ENCODE measurements at places on chromosomes 3 and 15.

DNA sequence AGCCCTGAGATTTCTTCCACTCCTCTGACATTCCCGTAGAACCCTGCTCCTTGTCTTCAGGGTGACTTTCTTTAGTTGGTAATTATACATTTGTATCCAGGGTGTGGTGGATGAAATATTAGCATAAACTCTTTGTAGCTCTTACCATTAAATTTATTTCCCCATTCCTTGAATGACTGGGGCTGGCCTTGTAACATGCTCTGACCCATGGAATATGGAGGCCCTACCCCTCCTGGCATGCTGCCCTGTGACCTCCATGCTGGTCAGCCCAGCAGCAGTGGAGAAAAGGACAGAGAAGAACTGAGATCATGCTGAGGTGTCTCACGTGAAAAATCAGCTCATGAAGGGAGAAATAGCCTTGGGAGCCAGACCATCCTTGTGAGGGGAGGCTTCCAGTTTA is 96.1 kb upstream of the PROK2 start:
- DNase-seq, result no peak

- no peak for DNase-seq
Measured at GRCh38 chr3:105347625-105348302, 18.9 kb upstream of the ALCAM start.

DNA sequence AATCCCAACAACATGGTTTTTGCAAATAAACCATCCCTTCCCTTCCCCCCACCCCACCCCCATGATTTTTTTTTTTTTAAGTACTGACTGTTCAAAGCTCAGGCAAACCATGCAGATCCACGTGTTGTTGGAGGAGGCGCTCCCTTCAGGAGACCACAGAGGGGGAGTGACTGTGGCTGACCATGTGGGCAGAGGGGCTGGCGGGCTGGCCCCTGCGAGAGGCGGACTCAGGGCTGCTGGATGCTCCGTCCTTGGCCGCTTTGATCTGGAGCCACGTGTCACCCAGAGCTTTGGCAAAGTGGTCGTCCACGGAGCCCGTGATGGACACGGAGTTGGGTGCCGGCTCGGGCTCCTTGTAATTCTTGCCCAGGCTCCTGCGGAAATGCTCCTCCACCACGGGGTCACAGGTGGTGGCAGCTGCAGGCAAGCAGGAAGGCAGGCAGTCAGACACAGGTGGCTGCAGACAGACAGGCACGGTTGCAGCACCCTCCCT is 85.3 kb downstream of the VGLL4 start:
- DNase-seq, result no peak

GRCh38 chr15:63891768-63892133 is 58.0 kb upstream of the HERC1 start:
- no peak for DNase-seq

DNA sequence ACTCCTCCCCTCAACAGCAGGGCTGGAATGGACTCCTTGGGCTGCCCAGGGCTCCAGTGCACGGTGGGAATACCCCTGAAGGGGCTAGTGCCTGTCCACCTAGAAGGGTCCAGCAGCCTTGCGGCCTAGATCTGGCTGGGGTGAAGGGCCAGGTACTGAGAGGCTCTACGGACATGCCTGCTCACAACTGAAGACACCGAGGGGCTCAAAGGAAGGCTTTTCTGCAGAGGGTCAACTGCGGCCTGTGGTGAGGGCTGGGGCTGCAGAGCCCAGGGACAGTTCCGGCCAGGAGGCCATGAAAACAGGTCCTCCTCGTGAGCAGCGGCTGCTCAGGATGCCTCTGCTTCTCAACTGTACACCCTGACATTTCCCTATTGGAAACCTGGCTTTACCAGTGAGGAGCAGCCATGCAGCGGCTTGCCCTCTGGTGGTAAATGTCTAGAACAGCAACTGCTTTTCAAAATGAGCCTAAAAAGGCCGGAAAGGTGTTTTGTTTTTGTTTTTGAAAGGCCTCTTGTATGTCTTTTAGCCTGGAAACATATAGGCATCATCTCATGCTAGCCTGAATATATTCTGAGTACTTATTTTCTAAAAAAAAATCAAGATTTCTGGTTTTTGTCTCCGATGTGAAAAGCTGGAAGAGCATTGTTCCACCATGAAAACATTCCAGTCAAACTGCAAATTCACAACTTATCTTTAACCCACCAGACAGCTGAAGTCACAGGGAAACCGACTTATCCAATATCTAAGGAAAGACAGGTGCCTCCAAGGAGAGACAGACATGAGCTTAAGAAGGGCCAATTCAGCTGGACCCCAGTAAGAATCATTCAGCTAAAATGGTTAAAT is 163.4 kb downstream of the KLF13 start:
- DNase-seq, result no peak

GRCh38 chr3:14434498-14435151 is 32.2 kb downstream of the SLC6A6 start:
- DNase-seq, result no peak

DNA sequence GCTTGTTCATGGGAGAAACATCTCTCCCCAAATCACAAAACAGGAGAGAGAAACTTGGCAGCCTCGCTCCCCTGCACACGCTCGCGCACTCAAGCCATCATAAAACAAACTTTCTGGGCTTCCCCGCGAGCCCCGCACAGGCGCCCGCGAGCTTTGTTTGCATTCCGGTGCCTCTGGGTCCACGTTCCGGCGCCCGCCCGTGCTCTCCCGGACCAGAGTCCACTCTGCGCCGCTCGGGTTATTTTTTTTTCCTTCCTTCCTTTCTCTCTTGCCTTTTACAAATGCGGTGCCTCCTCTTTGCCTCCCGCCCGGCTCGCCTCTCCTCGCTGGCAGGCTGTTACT is 363 bp downstream of the MAGI1 start:
- DNase-seq, result no peak

- no peak for DNase-seq
Measured at GRCh38 chr15:78397382-78397781, 40.6 kb upstream of the IREB2 start.

GRCh38 chr3:49461443-49462171 is 8.5 kb upstream of the DAG1 start:
- DNase-seq, result no peak

DNA sequence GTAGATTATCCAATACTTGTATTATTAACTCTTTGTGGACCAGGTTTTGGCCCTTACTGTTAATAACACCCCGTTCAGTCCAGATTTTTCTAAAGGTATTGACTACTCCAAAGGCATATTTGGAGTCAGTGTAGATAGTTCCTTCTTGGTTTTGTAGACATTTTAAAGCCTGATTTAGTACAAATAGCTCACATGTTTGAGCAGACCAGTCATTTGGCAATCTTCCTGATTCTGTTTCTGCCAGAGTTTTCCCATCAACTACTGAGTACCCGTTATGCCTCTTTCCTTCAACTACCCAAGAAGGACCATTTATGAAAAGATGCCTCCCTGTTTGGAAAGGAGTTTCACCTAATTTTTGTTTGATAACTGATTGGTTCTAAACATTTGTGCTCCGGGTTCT is 82.0 kb downstream of the CHCHD4 start:
- DNase-seq, result no peak

GRCh38 chr3:79258479-79258878 is 509.3 kb downstream of the ROBO1 start:
- DNase-seq, result no peak

GRCh38 chr15:58309963-58310928 is 121.5 kb upstream of the LIPC start:
- DNase-seq, result no peak

DNA sequence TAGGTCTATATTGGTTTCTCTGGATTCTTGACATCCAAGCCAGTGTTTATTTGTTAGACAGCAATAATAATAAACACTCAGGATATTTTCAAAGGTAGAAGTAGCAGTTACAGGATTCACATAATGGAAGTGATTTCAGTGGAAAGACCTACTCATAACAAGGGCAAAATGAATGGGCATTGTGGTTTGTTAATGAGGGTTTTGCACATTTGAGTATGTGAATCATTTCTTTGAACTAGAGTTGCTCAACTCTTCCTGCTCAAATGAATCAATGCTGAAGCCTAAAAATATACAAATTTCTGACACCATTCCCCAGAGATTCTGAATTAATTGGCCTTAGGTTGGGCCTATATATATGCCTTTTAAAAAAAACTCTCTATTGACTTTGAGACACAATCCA is 4.1 kb upstream of the COL6A5 start:
- no peak for DNase-seq

GRCh38 chr15:35783203-35783602 is 237.2 kb upstream of the DPH6 start:
- no peak for DNase-seq

DNA sequence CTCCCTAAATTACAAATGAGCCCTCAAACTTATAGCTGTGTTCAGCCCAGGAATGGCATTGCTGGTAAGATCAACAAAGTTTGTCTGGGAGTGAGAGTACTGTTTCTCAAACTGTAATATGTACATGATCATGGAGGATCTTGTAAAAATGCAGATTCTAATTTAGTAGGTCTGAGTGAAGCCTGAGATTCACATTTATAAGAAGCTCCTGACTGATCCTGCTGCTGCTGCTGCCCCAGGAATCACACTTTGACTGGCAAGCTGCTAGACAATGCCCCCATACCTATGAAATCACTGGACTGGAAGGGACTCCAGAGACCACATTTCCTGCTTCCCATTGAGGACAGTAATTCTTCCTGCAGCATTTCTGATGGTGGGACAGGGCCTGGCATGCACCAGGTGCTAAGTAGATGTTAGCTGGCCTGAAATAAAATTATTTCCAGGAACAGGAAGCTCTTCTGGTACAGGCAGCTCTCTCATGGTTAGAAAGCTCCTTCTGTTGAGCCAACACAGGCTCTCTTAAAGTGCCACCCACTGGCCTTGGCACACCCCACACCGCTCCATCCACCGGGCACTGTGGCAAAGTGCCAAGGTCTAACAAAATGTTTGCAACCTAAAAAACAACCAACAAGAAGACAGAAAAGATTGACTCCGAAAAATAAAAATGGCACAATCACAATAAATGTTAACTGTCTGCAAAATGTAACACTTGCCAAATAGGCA is 36.7 kb upstream of the ZNF710 start:
- DNase-seq, result no peak

- no peak for DNase-seq
Measured at GRCh38 chr3:169112153-169112892, 551.2 kb downstream of the MECOM start.

DNA sequence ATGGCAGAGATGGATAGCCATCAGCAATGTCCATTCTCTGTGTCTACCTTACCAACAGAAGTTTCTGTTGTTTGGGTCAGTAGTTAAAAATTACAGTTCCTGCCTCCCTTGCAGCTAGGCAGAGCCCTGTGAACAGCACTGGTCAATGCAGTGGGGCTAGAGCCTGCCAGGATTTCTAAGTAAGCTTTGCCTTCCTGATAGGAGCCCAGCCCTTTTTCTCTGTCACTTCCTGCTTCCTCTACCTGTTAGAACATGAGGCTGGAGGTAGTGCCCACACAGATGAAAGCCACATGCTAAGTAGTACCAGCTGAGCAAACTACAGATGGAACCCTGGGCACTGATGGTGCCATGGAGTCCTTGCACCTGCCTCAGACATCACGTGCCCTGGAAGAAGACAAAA is 45.0 kb downstream of the MGLL start:
- no peak for DNase-seq

DNA sequence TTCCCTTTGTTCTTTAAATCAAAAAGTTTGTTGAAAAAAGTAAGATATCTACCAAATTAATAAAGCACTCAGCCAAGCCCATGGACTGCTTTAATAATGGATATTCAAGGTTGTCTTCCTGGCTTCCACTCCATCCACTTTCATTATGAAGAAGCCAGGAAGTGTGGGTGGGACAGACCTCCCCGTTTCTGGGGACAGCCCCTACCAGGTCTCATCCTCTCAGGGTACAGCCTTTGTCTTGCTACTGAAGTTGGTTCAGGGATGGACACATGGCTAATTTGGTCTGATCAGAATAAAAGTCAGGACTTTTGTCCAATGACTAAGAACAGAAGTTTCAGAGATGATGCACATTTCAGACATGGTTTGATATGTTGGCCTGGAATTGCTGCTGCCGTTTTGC is 32.6 kb downstream of the CCNB2 start:
- no peak for DNase-seq

- no peak for DNase-seq
Measured at GRCh38 chr3:148319161-148319915, 378.4 kb upstream of the AGTR1 start.

DNA sequence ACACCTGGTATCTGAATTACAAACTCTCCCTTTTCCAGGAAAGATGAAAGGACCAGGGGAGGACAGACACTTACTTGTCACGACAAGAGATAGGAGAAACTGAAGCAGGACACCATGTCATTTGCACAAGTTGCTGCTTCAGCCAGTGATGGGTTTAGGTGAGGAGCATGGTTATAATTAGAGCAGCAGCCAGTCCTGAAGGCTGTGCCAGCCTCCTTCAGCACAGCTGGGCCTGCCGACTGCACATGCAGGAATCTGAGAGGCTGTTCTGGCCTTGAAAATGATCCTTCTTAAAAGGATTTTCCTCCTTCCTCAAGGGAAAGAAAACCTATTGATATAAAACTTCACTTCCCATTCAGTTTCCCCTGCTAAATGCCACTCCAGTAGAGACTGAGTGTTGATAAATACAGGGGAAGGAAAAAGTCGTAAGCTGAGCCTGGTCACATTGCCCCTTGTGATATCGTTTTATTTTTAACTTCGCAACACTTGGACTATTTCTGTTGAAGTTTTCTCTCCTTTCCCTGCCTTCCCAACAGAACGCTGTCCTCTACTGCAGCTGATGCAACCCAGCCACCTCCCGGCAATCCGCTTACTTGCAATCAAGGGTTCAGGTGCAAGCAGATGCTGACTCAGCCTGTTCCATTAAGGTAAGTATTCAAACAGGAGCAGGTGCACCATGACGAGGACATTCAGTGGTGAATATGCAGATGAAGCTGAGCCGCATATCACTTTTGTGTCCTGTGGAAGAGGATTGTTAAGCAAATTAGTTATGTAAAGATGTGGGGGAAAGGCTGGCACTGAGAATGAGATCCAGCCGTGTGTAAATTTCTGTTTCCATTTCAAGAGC is at the start of gene FBXO40:
FBXO40 (plus strand) TSS at position 524 of the 847 bp plus-strand sequence. CDS start 27,197 bp downstream, outside the sequence.
- DNase-seq, result no peak

- no peak for DNase-seq
Measured at GRCh38 chr3:78972617-78973301, 795.0 kb downstream of the ROBO1 start.

DNA sequence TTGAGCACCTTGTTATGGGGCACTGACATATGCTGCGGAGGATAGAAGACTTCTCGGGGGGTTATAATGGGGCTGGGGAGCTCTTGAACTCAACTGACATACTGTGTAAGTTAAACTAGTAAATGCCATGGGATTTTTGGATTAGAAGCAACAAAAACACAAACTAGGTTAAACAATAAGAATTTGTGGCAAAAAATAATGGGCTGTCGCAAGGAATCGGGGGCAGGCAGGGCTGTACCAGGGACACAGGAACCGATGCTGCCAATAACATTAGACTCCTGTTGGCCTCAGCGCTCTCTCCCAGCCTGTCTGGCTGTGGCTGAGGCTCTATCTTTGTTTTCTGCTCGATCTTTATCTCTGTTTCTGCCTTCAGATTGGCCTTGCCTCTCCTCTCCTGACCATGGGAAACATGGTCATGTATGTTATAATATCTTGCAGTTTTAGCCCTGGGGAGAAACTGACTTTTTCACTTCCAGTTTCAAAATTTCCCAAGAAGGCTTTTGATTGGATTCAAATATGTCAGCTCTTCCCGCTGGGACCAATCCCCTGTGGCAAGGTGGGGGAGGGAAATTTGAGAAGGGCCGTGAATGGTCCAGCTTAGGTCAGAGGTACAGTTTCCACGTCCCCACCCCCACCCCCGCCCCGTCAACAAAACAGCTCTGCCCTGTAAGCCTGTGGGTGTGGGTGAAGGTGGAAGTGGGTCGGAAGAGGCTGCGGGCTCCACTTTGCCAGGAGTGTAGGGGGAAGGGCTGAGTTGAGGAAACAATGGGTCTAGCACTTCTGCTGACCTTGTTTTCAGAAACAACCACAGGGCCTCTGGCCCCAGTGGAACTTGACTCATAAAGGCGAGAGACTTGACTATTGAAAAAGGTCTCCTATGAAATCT is 161.1 kb upstream of the TBL1XR1 start:
- no peak for DNase-seq
